CD4-positive, alpha-beta memory T cell (primary cell): ENCODE measurements at places on chromosomes 12 and 14. TPM values are rescaled to one million over a fixed set of nuclear protein-coding genes. Genes with fewer than 3 reads are reported as not detected.

RD3L gene
- not detected for total RNA-seq

OR4E2 gene
- total RNA-seq, result not detected

PRB2 gene
- total RNA-seq, result not detected

LIN7A gene
- total RNA-seq, result not detected

CLEC6A gene
- total RNA-seq, result not detected

MMP19 gene
- 0.67 TPM for total RNA-seq

DNA sequence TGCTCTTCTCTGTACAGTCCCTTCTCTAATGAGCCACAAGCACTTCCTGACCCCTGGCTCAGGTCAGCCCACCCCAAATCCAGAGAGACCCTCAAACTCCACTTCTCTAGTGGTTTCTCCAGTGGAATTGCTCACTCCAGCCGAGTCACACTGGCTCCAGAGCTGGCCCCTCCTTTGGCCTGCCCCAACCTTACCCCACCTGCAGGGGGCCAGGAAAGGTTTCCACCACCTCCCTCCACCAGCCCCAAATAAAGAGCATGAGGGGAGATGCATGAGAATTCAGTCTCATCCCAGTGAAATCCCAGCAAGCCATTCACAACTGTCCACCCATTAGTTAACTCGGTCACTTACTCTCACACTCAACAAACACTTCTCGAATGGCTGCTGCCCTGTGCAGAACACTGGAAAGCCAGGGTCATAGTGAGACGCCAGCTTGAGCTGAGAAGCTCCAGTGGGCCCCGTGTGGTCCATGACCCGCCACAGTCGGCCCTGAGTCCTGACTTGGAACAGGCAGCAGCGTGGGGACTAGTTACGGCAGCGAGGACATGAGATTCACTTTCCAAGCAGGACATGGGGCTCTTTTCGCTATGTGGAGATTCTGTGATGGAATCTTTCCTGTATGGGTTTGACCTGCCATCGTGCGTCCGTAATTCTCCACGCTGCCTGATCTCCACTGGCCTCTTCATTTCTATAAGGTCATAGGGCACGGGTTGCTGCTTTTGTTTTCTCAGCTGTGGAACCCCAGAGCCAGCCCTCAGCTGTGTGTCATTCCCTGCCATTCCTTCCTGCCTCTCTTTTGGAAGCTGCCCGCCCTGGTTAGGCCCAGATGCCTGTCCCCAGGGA is 44.2 kb downstream of the SLC6A12 start:
- H3K27me3 ChIP-seq, result no peaks in the 10 kb centered on the region
- DNase-seq, result no peak
- no peak overlapping the region for H3K27ac ChIP-seq
- H3K36me3 ChIP-seq, result no peaks in the 10 kb centered on the region

GRCh38 chr12:91023326-91024004 is 18.7 kb upstream of the EPYC start:
- DNase-seq, result no peak
- H3K27me3 ChIP-seq, result no peaks in the 10 kb centered on the region
- H3K4me3 ChIP-seq, result no peak overlapping the region
- H3K4me1 ChIP-seq, result no peaks in the 10 kb centered on the region
- H3K27ac ChIP-seq, result no peak overlapping the region

DNA sequence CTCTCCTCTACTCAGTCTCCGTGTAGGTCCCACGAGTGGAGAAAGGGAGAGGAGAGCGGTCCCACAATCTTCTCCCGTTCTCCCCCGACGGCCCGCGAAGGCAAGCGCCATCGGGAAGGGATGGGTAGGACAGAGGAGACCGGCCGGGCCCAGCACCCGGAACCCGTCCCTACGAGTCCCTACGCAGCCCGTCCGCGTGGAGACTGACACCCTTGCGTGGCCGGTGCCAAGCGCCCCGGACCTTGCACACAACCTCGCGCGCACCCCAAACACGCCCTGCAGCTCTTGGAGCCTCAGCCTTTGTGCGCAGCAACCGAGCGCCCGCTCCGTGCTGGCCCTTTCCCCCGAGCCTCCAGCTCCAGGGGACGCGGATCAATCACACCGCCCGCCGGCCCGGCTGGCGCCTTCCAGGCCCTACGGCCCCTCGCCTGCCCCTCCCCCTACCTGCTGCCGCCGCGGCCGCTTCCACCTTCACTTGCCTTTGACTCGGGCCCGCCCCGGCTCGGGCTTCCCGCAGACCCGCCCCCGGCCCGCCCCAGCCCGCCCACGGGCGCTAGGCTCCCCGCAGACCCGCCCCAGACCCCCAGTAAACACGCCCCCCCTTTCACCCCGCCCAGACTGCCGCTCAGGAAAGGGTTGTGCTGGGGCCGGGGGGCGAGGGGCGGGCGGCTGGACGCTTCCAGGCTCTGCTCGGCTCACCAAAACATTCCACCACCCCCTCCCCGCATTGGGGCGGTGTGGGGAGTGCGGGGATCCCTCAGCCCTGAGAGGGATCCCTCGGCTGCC is at the start of gene NDRG2:
TSS of gene NDRG2 (minus strand) at position 477 of the 786 bp plus-strand sequence. CDS start 1,746 bp downstream, outside the sequence.
- H3K36me3 ChIP-seq, result no peaks in the 10 kb centered on the region
- no peaks in the 10 kb centered on the region for H3K27me3 ChIP-seq
- peak; percentile 73 for DNase-seq
- peak within 1 kb of the TSS; percentile 51 for H3K27ac ChIP-seq

GRCh38 chr12:41121374-41121773 is 66.7 kb upstream of the PDZRN4 start:
- no peak for DNase-seq
- no peaks in the 10 kb centered on the region for H3K27me3 ChIP-seq
- no peak overlapping the region for H3K27ac ChIP-seq
- no peaks in the 10 kb centered on the region for H3K36me3 ChIP-seq

GRCh38 chr14:54776361-54777001 is 126.1 kb downstream of the GCH1 start:
- no peak overlapping the region for H3K4me3 ChIP-seq
- no peaks in the 10 kb centered on the region for H3K36me3 ChIP-seq
- H3K27me3 ChIP-seq, result no peaks in the 10 kb centered on the region
- H3K27ac ChIP-seq, result no peak overlapping the region
- peaks cover 22% of the 10 kb centered on the region for H3K4me1 ChIP-seq

DNA sequence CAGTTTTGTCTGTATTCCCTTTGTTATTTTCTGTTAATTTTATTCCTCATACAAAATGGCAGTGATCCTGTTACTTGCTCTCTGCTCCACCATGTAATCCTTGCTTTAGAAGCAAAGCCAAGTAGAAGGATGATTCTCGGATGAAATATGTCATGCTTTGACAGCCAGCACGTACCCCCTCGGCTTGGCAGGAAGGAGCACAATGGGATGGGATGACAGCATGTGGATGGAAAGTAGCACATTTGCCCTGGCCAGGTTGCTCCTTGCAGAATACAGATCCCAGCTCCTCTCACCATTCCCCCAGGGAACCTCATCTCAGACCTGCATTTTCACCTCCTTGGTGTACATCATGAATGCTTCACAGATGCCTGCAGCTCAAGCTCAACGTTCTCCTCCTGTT is 35.1 kb upstream of the ATF1 start:
- H3K27ac ChIP-seq, result no peak overlapping the region
- DNase-seq, result no peak
- no peaks in the 10 kb centered on the region for H3K4me1 ChIP-seq
- H3K36me3 ChIP-seq, result peaks cover 41% of the 10 kb centered on the region
- H3K27me3 ChIP-seq, result no peaks in the 10 kb centered on the region

GRCh38 chr12:96375841-96376604 is 24.2 kb downstream of the CDK17 start:
- no peaks in the 10 kb centered on the region for H3K36me3 ChIP-seq
- H3K4me1 ChIP-seq, result peaks cover 87% of the 10 kb centered on the region
- H3K27me3 ChIP-seq, result no peaks in the 10 kb centered on the region
- peak overlapping the region; percentile 68 for H3K27ac ChIP-seq
- no peak for DNase-seq

DNA sequence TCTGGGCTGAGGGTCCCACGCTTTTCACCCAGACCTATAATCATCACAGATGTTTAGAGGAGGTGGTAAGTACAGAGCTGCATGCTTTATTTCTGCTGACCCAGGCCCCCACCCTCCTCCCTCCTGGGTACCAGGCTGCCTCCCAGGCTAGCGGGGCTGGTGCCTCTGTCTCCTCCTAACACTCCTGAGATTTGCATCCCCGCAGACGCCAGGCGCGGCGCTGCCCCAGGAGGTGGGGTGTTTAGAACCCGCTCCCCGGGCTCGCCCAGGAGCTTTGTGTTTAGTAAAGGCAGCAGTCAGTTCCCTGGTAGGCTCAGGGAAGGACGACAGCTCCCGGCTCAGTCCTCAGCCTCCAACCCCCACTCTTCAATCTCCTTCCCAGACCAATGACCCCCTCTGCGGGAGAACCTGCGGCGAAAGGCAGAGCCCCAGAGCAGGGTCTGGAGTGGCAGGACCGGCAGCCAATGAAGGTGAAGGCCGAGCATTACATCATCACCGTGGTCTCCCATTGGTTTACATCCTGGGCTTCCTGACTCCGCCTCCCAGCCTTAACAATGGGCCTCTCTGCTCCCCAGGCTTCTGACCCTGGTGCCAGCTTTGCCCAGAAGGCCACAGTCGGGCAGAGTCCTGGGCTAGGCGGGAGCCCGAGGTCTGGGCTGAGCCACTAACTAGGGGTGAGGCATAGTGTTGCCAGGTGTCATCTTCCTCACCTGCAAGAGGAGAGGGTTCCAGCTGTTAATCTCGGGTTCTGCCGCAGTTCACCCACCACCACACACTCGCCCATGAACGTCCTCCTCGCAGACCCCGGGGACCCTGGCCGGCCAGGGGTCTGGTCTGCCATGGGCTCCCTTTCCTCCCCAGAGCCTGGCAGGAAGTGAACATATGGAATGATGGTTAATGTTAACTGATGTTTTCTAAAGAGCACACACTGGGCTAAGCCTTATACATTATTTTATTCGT is 57.5 kb downstream of the CALM1 start:
- H3K27me3 ChIP-seq, result no peaks in the 10 kb centered on the region
- no peaks in the 10 kb centered on the region for H3K4me1 ChIP-seq
- no peaks in the 10 kb centered on the region for H3K36me3 ChIP-seq
- DNase-seq, result no peak
- no peak overlapping the region for H3K27ac ChIP-seq

DNA sequence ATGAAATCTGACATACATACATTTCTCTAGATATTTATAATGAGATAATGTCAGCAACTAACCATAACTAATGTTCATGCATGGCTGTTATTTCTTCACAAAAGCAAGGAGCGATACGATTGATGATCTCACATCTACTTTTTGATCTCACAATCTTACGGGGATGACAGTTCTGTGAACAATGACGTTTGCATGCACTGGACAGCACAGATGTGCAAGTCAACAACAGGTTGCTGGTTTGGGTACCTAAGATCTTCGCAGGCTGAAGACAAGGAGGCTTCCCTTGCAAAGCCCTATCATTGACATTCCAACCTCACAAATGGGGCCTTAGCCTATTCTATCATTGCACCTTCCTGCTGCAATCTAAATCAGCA is 53.6 kb downstream of the C12orf42 start:
- H3K4me1 ChIP-seq, result peaks cover 30% of the 10 kb centered on the region
- H3K36me3 ChIP-seq, result no peaks in the 10 kb centered on the region
- no peaks in the 10 kb centered on the region for H3K27me3 ChIP-seq
- DNase-seq, result no peak

GRCh38 chr14:53128303-53129028 is 24.7 kb downstream of the DDHD1 start:
- peaks cover 33% of the 10 kb centered on the region for H3K4me1 ChIP-seq
- no peaks in the 10 kb centered on the region for H3K36me3 ChIP-seq
- H3K27me3 ChIP-seq, result no peaks in the 10 kb centered on the region
- no peak overlapping the region for H3K27ac ChIP-seq

- no peaks in the 10 kb centered on the region for H3K36me3 ChIP-seq
- DNase-seq, result no peak
- no peak overlapping the region for H3K27ac ChIP-seq
- H3K27me3 ChIP-seq, result no peaks in the 10 kb centered on the region
Observed at GRCh38 chr12:123952037-123952436, 20.6 kb downstream of the CCDC92 start.

DNA sequence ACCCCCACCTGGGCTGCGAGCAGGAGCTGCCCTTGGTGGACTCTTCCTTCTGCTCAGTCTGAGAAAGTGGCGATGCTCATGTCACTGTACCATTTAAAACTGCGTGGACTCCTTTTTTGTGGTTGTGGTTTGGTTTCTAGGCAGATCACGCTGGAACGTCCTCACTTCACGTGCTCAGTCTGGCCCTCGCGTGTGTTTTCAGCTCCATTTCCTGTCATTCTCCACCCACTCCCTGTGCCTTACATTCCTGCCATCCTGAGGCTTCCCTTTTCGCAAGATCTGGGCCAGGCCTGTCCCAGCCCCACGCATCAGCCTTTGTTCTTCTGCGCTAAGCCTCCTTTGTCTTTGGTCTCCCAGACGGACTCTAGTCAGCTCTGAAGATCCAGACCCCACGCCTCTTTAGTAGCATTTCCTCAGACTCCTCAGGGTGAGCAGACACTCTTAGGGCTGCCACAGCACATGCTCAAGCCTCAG is 105.4 kb downstream of the FBXL14 start:
- H3K4me1 ChIP-seq, result peaks cover 14% of the 10 kb centered on the region
- no peak overlapping the region for H3K27ac ChIP-seq
- no peak overlapping the region for H3K4me3 ChIP-seq
- H3K27me3 ChIP-seq, result no peaks in the 10 kb centered on the region

- H3K27me3 ChIP-seq, result no peaks in the 10 kb centered on the region
- H3K4me3 ChIP-seq, result no peak overlapping the region
- no peak overlapping the region for H3K27ac ChIP-seq
- no peak for DNase-seq
Observed at GRCh38 chr12:110782094-110782493, 39.4 kb upstream of the PPP1CC start.

GRCh38 chr12:13959131-13959723 is 22.2 kb downstream of the GRIN2B start:
- H3K27ac ChIP-seq, result no peak overlapping the region
- no peaks in the 10 kb centered on the region for H3K4me1 ChIP-seq
- no peaks in the 10 kb centered on the region for H3K36me3 ChIP-seq
- no peak overlapping the region for H3K4me3 ChIP-seq
- no peak for DNase-seq

DNA sequence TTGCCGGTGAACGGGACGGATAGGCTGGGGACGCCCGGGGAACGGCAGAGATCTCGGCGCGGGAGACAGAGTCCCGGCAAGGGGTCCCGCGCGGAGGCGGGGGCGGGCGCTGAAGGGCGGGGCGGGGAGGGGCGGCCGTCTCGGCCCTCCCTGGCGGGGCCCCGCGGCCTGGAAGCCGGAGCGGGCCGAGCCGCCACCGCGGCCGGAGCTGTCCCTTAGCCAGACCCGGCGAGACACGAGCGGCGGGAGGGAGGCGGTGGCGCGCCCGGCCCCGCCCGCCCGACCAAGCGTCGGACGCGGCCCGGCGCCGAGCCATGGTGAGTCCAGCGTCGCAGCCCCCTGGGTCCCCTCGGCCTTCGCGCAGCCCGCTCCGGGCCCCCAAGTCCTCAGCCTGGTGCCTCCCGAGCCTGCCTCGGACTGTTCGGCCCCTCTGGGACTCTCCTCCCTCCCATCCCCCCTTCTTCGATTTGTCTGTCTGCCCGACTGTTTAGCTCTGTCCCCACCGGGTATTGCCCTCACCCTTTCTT is at the start of gene ARHGEF40:
TSS of gene ARHGEF40 (plus strand) at position 222 of the 527 bp plus-strand sequence. CDS start at position 315, 93 bp downstream.
- no peak for DNase-seq
- peaks cover 35% of the 10 kb centered on the region for H3K4me1 ChIP-seq
- H3K27ac ChIP-seq, result peak within 1 kb of the TSS; percentile 29
- H3K4me3 ChIP-seq, result peak within 1 kb of the TSS; percentile 42
